ENCODE measurements at places on chromosomes 13 and 19. TPM values are rescaled to one million over a fixed set of nuclear protein-coding genes. Genes with fewer than 3 reads are reported as not detected.

Gene TRPM4
- total RNA-seq: 0.13 TPM

Gene ZNF302
- total RNA-seq: 12.1 TPM

Gene PNMA8A
- total RNA-seq: 1.2 TPM

Gene FARSA
- total RNA-seq: 188 TPM

Gene ZNF582
- total RNA-seq: 2.1 TPM

Gene KASH5
- 0.15 TPM for total RNA-seq
